ENCODE measurements at places on chromosomes 7 and 10.

GRCh38 chr10:130923596-130923995 lies 387.9 kb downstream of the TCERG1L start:
- no peak for DNase-seq
- no peaks in the 10 kb centered on the region for H3K4me1 ChIP-seq
- no peaks in the 10 kb centered on the region for H3K27me3 ChIP-seq
- H3K4me3 ChIP-seq, result no peak overlapping the region

GRCh38 chr10:127905001-127905847 lies 1.7 kb upstream of the PTPRE start:
- no peak overlapping the region for H3K27ac ChIP-seq
- no peaks in the 10 kb centered on the region for H3K27me3 ChIP-seq
- no peak overlapping the region for H3K4me3 ChIP-seq
- DNase-seq, result peak; percentile 8
- H3K36me3 ChIP-seq, result no peaks in the 10 kb centered on the region
- H3K4me1 ChIP-seq, result peaks cover 4% of the 10 kb centered on the region

DNA sequence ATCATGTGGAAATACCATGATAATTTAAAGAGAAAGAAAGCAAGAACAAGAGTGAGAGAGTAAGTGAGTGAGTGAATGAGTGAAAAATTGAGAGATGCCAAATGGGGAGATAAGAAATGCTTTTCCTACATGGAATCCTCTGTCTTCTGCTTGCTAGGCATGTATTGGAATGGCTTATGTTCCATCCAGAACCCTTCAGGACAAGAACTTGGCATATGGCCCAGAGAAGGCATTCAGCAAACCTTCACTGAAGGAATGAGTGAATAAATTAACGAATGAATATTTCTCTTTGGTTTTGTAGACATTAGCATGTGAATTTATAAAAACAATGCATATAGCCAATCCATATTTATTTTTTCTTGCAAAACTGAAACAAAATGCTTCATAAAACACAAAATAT lies 162.2 kb downstream of the LRRTM3 start:
- DNase-seq, result no peak
- no peak overlapping the region for H3K4me3 ChIP-seq

GRCh38 chr10:77301305-77301730 lies 336.3 kb downstream of the KCNMA1 start:
- no peak overlapping the region for H3K4me3 ChIP-seq
- H3K4me1 ChIP-seq, result no peaks in the 10 kb centered on the region
- no peak for DNase-seq
- H3K27me3 ChIP-seq, result no peaks in the 10 kb centered on the region
- no peaks in the 10 kb centered on the region for H3K36me3 ChIP-seq
- no peak overlapping the region for H3K27ac ChIP-seq

GRCh38 chr7:15839416-15840100 lies 153.1 kb upstream of the MEOX2 start:
- H3K4me1 ChIP-seq, result no peaks in the 10 kb centered on the region
- no peak overlapping the region for H3K27ac ChIP-seq
- DNase-seq, result no peak
- H3K4me3 ChIP-seq, result no peak overlapping the region
- H3K36me3 ChIP-seq, result no peaks in the 10 kb centered on the region
- no peaks in the 10 kb centered on the region for H3K27me3 ChIP-seq

- DNase-seq, result no peak
- H3K27ac ChIP-seq, result no peak overlapping the region
- no peak overlapping the region for H3K4me3 ChIP-seq
- no peaks in the 10 kb centered on the region for H3K4me1 ChIP-seq
These were observed 1.9 kb downstream of the SCART1 start for GRCh38 chr10:133455611-133456031.

- H3K27me3 ChIP-seq, result no peaks in the 10 kb centered on the region
- H3K36me3 ChIP-seq, result no peaks in the 10 kb centered on the region
- DNase-seq, result no peak
- no peak overlapping the region for H3K4me3 ChIP-seq
These were observed 123.9 kb upstream of the ZMIZ1 start for GRCh38 chr10:78944723-78945312.

GRCh38 chr10:44402465-44403195 lies 17.7 kb upstream of the CXCL12 start:
- no peak for DNase-seq
- H3K4me3 ChIP-seq, result no peak overlapping the region
- no peaks in the 10 kb centered on the region for H3K4me1 ChIP-seq
- H3K27ac ChIP-seq, result no peak overlapping the region
- no peaks in the 10 kb centered on the region for H3K36me3 ChIP-seq
- no peaks in the 10 kb centered on the region for H3K27me3 ChIP-seq

DNA sequence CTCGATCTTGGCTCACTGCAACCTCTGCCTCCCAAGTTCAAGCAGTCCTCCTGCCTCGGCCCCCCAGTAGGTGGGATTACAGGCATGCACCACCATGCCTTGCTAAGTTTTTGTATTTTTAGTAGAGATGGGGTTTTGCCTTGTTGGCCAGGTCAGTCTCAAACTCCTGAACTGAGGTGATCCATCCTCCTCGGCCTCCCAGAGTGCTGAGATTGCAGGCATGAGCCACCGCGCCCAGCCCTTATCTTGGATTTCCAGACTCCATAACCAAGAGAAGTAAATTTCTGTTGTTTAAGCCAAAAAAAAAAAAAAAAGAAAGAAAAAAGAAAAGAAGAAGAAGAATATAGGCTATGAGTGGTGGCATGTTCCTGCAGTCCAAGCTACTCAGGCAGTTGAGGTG lies 53.3 kb upstream of the RABGEF1 start:
- DNase-seq, result peak; percentile 8
- H3K27me3 ChIP-seq, result no peaks in the 10 kb centered on the region
- H3K27ac ChIP-seq, result no peak overlapping the region
- H3K4me1 ChIP-seq, result peaks cover 6% of the 10 kb centered on the region
- no peak overlapping the region for H3K4me3 ChIP-seq

- H3K4me1 ChIP-seq, result no peaks in the 10 kb centered on the region
- H3K27me3 ChIP-seq, result no peaks in the 10 kb centered on the region
- H3K4me3 ChIP-seq, result no peak overlapping the region
- no peak for DNase-seq
- H3K27ac ChIP-seq, result no peak overlapping the region
These were observed 1007.3 kb upstream of the CELF2 start for GRCh38 chr10:10010397-10010796.

- no peaks in the 10 kb centered on the region for H3K36me3 ChIP-seq
- no peak overlapping the region for H3K27ac ChIP-seq
- H3K27me3 ChIP-seq, result no peaks in the 10 kb centered on the region
- H3K4me3 ChIP-seq, result no peak overlapping the region
- DNase-seq, result no peak
These were observed 16.4 kb downstream of the SRI start for GRCh38 chr7:88203401-88203800.

- peak overlapping the region; percentile 61 for H3K27ac ChIP-seq
- no peaks in the 10 kb centered on the region for H3K36me3 ChIP-seq
- peak; percentile 79 for DNase-seq
- H3K4me1 ChIP-seq, result peaks cover 16% of the 10 kb centered on the region
- H3K27me3 ChIP-seq, result no peaks in the 10 kb centered on the region
- peak overlapping the region; percentile 65 for H3K4me3 ChIP-seq
These were observed 1.0 kb downstream of the PFKP start for GRCh38 chr10:3068201-3068967.

DNA sequence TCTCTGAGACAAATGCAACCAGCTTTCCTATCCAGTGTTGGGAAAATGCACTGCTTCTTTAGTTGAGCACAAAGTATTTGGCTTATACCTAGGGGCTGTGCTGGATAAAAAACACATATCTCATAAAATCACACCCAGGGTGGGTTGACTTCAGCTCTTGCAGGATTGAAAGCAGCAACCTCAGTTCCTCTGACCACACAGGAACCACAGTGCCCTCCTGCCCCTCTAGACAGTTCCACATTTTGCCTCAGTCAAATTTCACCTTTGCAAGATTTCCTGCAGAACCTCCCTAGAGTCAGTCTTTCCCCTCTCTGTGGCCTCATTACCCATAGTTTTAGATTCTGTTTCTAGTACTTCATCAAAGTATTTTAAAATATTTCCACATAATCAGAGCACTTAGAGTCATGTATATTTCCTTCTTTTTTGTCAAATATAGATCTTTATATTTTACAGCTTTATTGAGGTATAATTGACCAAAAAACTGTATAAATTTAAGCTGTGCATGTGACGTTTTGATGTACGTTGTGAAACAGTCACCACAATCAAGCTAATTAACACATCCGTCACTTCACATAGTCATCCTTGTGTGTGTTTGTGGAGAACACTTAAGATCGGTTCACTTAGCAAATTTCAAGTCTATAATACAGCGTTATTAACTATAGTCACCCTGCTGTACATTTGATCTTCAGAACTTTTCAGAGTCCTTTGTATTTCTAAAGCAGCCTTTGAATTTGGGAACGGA lies 37.0 kb upstream of the EGR2 start:
- no peak for DNase-seq
- H3K36me3 ChIP-seq, result no peaks in the 10 kb centered on the region
- peaks cover 3% of the 10 kb centered on the region for H3K4me1 ChIP-seq
- no peak overlapping the region for H3K4me3 ChIP-seq
- H3K27ac ChIP-seq, result no peak overlapping the region

GRCh38 chr10:15123749-15124184 lies 26.6 kb downstream of the RPP38 start:
- no peak overlapping the region for H3K4me3 ChIP-seq
- H3K27me3 ChIP-seq, result no peaks in the 10 kb centered on the region
- no peak for DNase-seq
- no peaks in the 10 kb centered on the region for H3K4me1 ChIP-seq
- no peaks in the 10 kb centered on the region for H3K36me3 ChIP-seq

DNA sequence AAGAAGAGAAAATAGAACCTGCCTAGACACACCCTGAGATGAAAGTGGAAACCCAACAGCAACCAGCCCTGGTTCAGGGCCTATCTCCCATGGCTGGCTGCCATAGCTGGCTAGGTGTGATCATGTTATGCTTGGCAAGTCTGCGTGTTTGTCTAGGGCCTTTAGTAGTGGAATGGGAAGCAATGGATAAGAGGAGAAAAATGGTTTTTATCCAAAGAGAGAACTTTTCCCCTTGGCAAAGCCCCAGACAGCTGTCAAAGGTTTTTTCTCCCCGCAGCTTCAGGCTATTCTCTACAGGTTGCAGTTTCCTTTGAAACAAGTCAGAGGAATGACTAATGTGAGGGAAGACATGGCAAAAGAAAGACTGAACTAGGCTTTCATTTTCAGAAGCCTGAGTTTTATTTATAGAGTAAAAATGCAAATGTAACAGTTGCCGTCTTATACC lies 161.5 kb downstream of the SEMA3D start:
- H3K27ac ChIP-seq, result no peak overlapping the region
- no peak overlapping the region for H3K4me3 ChIP-seq
- no peaks in the 10 kb centered on the region for H3K27me3 ChIP-seq
- H3K36me3 ChIP-seq, result no peaks in the 10 kb centered on the region
- no peaks in the 10 kb centered on the region for H3K4me1 ChIP-seq
- DNase-seq, result peak; percentile 52

DNA sequence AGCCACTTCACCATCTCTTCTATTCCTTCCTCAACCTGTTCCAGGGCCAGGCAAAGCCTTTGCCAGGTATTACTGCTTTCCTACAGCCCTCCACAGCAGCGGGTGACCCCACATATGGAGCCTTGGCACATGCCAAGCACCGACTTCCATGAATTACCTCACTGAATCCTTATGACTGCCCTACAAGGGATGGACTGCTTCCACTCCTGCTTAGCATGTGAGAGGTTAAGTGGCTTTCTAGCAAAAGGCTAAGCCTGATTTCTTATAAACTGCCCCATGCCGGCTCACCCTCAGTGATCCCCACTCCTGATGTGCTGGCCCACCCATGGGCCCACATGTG lies 44.0 kb upstream of the PDLIM1 start:
- no peak for DNase-seq
- H3K27ac ChIP-seq, result peak overlapping the region; percentile 83
- H3K4me1 ChIP-seq, result no peaks in the 10 kb centered on the region
- no peaks in the 10 kb centered on the region for H3K36me3 ChIP-seq

GRCh38 chr7:102036958-102037357 lies 219.5 kb downstream of the CUX1 start:
- H3K27me3 ChIP-seq, result no peaks in the 10 kb centered on the region
- no peaks in the 10 kb centered on the region for H3K4me1 ChIP-seq
- H3K36me3 ChIP-seq, result no peaks in the 10 kb centered on the region
- no peak for DNase-seq

GRCh38 chr10:11765141-11765540 lies 23.0 kb downstream of the ECHDC3 start:
- H3K4me1 ChIP-seq, result no peaks in the 10 kb centered on the region
- no peaks in the 10 kb centered on the region for H3K36me3 ChIP-seq
- H3K27ac ChIP-seq, result no peak overlapping the region
- H3K4me3 ChIP-seq, result no peak overlapping the region

DNA sequence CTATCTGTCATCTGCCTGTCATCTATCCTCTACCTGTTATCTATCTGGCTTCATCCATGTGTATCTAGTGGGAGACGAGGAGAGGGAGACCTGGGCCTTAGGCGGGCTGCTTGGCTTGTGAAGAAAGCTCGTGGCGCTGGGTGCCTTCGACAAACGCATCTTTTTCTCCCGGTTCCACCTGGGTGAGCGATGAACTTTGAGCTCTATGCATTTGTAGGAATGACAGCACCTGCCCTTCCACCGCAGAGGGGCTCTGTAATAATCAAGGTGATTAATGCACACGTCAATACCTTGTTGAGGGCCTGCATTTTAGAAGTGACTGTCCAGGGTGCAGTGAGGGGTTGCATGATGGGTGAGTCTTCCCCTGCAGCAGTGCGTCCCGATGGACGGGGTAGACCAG lies 2.6 kb upstream of the VIPR2 start:
- no peak overlapping the region for H3K27ac ChIP-seq
- H3K4me3 ChIP-seq, result no peak overlapping the region
- H3K36me3 ChIP-seq, result no peaks in the 10 kb centered on the region
- no peaks in the 10 kb centered on the region for H3K4me1 ChIP-seq
- DNase-seq, result no peak
- H3K27me3 ChIP-seq, result no peaks in the 10 kb centered on the region

GRCh38 chr10:98376485-98376884 lies 38.5 kb downstream of the PYROXD2 start:
- no peaks in the 10 kb centered on the region for H3K36me3 ChIP-seq
- no peaks in the 10 kb centered on the region for H3K27me3 ChIP-seq
- no peaks in the 10 kb centered on the region for H3K4me1 ChIP-seq
- DNase-seq, result no peak
- H3K4me3 ChIP-seq, result no peak overlapping the region

DNA sequence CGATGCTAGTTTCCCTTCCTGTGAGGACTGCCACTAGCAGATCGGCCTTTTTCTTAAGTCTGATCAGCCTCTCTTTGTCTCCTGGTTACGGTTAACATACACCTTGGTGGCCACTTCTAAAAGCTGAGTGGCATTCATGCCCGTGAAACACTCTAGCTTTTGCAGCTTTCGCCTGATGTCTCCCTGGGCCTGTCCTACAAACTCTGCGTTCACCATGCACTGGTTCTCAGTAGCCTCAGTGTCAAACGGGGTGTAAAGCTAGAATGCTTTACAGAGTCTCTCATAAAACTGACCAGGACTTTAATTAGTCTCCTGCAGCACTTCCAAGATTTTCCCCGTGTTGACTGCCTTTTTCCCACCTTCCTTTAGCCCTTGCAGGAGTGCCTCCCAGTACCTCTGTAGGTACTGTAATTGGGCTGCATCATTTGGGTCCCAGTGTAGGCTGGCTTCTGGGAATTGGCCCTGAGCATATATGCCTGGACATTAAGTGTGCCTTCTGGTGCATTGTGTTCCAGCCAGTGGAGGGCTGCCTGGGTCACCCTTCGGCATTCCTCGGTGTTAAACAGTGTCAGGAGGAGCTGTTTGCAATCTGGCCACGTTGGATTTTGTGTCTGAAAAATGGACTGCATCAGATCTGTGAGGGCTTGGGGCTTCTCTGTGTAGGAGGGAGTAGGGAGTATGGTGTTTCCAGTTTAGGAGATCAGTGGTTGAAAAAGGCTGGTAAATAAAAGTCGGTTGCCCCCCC lies 6.5 kb upstream of the ZNF117 start:
- H3K4me1 ChIP-seq, result no peaks in the 10 kb centered on the region
- H3K27ac ChIP-seq, result no peak overlapping the region
- no peaks in the 10 kb centered on the region for H3K36me3 ChIP-seq
- no peak for DNase-seq

Data from Peyer's patch (tissue), 4 donors.